PC-3 (cell line): ENCODE measurements at places on chromosomes 12 and 14.

GRCh38 chr12:74917743-74918142 lies 291.9 kb downstream of the KCNC2 start:
- no peak for DNase-seq

DNA sequence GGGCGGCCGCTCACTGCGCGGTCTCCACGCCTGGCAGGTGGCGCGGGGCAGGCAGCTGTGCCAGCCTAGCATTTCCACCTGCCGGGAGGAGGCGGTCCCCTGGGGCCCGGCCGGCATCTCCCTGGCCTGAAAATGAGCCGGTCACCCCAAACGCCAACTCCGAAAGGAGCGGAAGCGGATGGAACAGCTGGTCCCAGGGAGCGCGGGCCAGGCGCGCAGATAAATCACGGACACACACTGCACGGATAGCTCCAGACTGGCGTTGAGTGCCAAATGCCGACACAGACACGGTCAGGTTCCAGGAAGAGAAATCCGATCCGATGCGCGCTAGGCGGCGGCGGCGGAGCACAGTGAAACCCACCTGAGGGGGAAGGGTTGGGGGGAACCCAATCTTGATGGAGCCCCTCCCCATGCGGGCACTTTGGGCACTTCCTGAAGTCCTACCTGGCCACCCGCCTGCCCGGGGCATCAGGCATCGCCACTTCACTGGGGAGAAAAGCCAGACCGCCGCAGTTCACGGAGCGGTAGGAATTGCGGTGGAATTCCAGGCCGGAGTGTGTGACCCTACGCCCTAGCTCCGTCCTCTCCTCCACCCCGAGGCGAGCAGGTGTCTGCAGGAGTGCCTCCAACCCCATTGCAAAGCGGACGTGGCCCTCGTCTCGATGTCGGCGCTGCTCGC lies 624 bp upstream of the PLEKHD1 start:
- DNase-seq: peak; percentile 33

GRCh38 chr12:21144309-21144708 lies 13.3 kb downstream of the SLCO1B1 start:
- DNase-seq: no peak

DNA sequence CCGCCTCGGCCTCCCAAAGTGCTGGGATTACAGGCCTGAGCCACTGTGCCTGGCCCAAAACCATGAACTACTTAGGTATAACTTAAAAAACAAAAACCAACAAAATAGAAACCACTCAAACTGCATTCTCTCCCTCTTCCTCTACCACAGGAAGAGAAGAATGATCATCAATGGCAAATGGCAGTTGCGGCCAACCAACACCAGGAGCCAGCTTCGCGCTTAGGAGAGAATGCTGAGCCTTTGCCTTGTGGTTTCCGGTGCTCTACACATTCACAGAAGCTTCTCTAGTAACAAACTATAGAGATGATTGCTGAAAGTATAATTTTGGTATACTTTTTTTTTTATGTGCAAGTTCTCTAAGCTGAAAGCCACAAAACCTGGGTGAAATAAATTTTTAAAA lies 17.1 kb downstream of the CATSPERB start:
- DNase-seq: no peak

GRCh38 chr12:16154990-16155389 lies 122.5 kb downstream of the SLC15A5 start:
- DNase-seq: no peak

DNA sequence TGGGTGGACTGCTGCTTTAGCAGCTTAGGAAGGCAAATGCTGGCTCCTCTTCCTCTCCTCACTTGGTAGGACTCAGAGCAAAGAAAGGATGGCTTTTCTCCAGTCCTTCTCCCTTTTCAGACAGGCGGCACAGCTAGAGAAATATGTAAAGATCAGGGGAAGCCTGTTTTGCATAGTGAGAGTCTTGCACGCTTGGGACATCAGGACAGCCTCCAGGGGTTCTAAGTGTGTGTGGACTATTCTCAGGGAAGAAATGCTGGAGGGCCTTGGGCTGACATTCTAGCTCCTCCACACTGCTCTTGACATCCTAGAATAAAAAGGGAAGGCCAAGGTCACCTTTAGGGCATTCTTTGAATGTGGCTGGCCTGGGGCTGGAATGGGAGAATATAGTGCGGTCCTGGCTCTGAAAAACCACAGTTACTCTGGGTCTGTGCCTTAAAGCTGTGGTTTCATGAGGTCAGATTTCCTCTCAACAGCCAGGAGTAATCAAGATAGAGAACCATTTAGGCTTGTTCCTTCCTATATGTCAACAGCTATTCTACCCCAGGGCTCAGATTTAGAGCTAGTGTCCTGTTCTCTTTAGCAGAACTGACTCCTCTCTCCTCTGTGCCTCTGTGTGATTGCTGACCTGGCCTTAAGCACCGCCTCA lies 24.3 kb downstream of the CMA1 start:
- peak; percentile 12 for DNase-seq

DNA sequence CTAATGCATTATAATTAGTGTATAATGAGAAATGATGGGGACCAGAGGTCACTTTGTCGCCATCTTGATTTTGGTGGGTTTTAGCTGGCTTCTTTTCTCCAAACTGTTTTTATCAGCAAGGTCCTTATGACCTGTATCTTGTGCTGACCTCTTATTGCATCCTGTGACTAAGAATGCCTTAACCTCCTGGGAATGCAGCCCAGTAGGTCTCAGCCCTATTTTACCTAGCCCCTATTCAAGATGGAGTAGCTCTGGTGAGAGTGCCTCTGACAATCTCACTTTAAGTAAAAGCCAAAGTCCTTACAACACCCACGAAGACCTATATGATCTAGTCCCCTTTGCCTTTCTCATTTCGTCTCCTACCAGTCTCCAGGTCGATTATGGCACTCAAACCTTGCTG lies 28.3 kb upstream of the STRAP start:
- no peak for DNase-seq

DNA sequence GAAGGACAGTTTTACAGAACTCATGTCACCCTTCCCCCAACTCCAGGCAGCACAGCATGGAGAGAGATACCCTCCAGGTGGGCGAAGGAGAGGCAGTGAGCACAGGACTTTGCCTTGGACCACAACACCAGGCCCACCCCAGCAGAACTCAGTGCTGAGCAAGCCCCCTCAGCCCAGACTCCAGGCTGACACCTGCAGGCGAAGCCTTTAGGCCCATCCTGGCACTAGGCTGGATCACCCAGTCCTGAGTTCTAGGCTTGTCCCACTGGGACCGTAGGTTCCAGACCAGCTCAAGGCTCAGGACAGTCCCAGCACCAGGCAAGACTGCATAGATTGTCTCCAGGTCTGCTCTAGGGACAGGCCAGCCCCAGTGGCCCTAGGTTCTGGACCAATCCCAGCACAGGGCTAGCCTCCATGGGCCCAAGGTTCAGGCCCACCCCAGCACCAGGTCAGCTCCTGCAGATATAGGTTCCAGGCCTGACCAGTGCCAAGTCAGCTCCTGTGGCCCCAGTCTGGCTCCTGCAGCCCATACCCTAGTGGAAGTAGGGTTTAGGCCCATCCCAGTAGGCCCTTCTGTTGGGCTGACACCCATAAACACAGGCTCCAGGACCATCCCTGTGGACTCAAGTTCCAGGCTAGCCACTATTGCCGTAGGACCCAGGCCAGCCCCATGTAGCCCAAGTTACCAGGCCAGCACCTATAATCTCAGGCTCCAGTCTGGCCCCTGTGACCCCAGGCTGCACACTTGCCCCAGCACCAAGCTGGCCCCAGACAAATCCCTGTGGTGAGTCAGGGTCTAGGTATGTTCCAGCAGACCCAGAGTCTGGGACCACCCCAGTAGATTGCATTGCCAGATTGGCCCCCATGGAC lies 9.4 kb downstream of the WASHC3 start:
- no peak for DNase-seq
